ENCODE measurements at places on chromosomes 6 and 20.

GRCh38 chr6:110216140-110216539, 35.9 kb downstream of the CDC40 start:
- no peak for DNase-seq

DNA sequence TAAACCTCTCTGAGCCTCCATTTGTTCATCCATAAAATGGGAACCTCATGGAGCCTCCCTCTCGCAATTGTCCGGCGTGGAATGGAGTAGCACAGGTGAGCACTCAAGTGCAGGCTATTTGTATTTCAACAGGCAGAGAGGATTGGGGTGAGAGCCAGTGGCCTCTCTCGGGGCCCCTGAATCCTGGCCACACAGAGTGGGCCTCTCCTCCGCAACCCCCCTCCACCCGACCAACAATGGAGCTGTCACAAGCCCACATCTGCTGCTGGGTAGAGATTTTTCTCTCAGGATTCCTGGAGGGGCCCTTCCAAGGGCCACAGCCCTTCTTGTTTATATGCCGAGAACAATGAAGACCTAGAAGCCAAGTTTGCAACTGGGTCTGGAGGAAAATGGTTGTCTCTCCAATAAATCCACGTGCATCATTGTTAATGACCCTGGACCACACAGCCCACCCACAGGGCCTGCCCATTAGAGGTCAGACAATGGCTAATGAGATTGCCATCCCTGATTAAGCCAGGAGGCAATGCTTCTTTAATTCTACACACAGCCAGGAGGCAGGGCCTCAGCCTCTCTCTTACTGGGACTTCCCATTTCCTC, 233.0 kb downstream of the ANKRD60 start:
- no peak for DNase-seq

GRCh38 chr6:92888316-92888715, 531.0 kb downstream of the EPHA7 start:
- DNase-seq, result no peak

GRCh38 chr6:154500769-154501577, 9.5 kb downstream of the CNKSR3 start:
- DNase-seq, result no peak

DNA sequence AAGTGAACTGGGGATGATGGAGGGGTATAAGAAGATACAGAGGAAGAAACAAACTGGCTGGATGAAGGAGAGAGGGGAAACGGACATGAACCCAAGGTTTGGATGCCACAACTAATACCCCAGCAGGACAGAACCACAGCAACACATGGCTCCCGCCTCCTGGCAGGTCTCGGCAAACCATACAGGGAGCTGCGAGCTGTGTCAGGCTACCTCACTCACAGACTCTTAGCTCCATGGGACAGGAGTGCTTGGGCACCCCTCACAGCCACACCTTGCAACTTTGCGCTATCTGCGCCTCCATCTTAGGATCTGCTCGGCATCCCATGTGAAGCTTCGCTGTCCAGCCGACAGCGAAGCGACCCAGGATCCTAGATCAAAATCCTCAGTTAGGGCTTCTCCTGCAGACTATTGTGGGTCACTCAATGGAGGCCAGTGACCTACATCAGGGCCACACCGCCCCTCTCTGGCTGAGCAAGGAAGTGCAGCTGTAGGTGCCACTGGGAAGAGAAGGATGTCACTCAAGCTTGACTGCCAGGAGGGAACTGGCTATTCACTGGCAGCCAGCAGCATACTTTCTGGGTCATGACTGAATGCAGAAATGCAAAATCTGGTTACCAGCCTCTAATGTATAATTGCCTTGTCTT, 174.4 kb upstream of the RIN2 start:
- DNase-seq, result peak; percentile 21

DNA sequence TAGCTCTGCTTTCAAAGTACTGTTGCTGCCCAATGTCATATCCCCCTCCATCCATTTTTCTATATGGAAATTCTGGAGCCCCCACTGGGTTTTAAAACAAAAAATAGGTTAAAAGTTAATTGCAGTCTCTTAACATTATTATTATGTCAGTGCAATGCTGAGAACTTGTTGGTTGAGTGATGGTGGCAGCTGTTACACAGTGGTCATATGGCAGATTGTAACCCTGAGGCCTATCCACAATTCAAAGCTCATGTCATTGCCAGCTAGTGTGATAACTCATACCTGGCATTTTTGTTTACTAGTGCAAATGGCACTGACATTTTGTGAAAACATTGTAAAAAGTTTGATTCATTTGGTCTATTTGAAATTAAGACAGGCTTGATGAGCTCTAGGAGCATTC, 305.7 kb upstream of the FLRT3 start:
- no peak for DNase-seq

DNA sequence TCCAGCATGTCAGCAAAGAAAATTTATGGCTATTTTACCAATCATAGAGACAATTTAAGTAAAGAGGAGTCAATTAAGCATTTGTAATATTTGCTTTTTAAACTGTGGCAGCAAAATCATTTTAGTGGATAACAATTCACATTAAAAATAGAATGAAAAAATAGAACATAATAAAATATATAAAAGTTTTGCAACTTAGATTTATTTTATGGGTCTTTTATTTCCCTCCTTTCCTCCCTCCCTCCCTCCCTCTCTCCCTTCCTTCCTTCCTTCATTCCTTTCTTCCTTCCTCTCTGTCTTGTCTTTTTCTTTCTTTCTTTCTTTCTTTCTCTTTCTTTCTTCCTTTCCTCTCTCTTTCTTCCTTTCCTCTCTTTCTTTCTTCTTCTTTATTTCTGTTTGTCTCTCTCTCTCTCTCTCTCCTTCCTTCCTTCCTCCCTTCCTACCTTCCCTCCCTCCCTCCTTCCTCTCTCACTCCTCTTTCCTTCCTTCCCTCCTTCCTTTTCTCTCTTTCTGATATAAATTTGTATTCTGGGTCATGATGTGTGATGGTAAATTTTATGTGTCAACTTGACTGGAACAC, 610.9 kb upstream of the CITED2 start:
- DNase-seq, result no peak

- no peak for DNase-seq
These were observed 12.1 kb upstream of the ADGRG6 start for GRCh38 chr6:142289687-142290086.

DNA sequence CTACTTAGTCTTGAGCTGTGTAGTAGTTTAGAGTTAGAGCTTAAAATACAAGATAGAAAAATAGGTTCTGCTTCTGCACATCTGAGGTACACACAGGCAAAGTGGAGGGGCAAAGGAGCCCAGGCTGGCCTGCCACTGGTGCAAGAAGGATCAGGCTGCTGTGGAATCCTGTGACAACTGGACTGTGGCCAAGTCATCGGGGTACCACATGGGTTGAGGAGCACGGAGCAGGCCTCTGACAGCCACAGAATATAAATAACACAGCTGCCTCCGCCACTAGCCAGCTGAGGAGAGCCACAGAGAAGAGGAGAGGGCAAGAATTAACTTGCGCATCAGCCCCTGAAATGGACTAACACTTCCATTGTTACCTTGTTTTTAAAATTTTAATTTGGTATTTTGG, 206.0 kb upstream of the MARCKS start:
- DNase-seq, result no peak

DNA sequence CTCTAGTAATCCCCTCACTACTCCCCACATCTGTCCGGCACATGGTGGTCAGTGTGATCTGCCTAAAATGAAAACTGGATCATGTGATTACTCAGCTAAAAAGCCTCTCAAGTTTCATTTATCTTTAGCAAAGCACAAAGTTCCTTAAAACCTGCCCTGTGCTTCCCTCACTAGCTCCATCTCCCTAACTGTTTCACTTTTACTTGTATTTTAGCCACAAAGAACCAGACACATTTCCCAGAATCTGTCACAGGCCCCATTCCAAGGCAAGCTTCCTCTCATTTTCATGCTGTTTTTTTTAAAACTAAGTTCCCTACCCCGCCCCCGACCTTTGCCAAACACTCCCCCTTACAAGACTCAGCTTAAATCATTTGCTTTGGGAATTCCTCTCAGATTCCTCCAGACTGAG, 8.9 kb upstream of the IGF2R start:
- DNase-seq, result no peak

DNA sequence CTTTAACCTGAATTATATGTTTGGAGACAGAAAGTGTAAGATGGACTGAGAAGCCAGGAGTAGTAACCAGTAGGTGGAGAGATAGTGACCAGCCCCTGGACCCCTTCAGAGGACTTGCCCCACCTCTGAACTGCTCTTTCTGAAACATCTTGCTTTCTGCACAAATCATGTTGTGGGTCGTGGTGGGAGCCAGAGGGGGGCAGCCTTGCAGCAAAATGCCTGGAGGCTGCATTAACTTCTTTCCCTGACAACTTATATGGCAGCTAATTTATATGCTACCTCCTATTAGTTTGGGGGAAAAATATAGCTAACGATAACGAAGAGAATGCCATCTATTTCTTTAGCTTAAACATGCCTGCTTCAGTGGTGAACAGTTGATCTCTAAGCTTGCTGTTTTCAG, 859.8 kb downstream of the MAFB start:
- DNase-seq, result no peak

- no peak for DNase-seq
These were observed 56.8 kb downstream of the CEBPB start for GRCh38 chr20:50247196-50248094.

- DNase-seq, result no peak
These were observed 6.9 kb upstream of the PPP1R3G start for GRCh38 chr6:5078121-5078669.

- DNase-seq, result no peak
These were observed 272.3 kb downstream of the SYNE1 start for GRCh38 chr6:152364866-152365265.

- no peak for DNase-seq
These were observed 9.8 kb downstream of the NCOA6 start for GRCh38 chr20:34815636-34816035.

- DNase-seq, result no peak
These were observed 295.4 kb downstream of the FOXA2 start for GRCh38 chr20:22288957-22289356.

- DNase-seq, result no peak
These were observed 61.0 kb downstream of the PSMG4 start for GRCh38 chr6:3319610-3320200.

GRCh38 chr20:60263725-60264709, 305.8 kb downstream of the CDH26 start:
- DNase-seq, result no peak
